Stimulated activated CD4-positive, alpha-beta T cell treated with anti-CD3 and anti-CD28 coated beads, Interleukin-15, amount 100 ng/mL, for 1 hour (primary cell): ENCODE measurements at places on chromosomes 4 and X.
A peak's percentile ranks its signal among the peaks of the same experiment; 100 is the strongest.

- DNase-seq, result no peak
Measured at GRCh38 chr4:3858765-3859388, 92.7 kb downstream of the ADRA2C start.

DNA sequence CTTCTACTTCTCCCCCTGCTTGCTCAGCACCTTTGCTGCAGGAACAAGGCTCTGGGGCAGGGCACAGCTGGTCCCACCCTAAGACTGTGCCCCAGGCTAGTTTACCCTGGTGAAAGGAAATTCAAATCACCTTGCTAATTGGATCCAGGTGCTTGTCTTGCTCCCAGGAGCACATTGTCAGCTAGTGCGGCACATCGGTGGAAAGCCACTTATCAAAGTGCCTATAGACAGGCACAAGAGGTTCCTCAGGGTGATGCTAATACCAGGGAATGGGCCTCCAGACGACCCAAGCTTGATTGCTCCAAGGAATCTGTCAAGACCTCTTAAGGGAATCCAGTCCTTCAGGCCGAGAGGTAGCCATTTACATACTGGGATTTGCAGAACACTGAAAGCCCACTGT, 64.5 kb upstream of the PRPS1 start:
- no peak for DNase-seq

DNA sequence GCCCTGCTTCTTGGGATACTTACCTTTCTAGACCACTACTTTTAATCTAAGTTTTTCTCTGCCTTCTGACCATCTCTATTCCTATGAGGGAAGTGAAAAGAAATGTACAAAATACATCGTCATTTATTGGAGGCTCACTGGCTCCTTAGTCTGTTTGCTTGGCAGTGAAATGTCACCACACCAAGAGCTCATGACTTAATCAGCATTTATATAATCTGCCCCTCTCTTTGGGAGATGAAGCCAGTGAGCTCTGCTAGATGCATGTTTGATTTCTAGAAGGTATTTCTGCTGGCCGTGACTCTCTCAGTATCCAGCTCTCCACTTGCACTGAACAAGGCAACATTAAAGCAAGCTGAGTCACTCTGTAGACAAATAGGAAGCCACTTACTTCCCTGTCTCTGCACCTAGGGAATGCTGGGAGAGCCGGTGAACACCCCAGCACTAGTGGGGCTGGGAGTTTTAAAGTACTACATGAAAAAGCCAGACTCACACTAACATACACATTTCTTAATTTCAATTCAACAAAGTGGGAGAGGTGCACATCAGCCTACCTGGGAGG, 79.1 kb downstream of the MID1IP1 start:
- no peak for DNase-seq

GRCh38 chrX:114582698-114583395, 1.0 kb upstream of the HTR2C start:
- DNase-seq, result no peak

DNA sequence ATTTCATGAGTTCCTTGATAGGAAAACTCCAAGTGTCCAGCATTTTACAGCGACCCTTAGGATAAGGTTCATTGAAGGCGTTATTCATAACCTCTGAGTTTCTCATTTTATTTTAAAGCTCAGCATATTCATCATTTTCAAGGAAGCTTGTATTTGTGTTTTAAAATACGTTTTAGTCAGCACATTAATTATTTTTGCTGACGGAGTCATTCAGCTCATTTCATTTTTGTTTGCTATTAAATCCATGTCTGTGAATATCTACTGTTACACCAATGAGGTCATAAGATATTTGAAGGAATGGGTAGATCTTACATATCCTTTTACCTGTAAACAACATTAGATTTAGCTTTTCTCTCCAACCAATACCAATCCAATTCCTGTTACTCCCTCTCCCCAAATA, 1766.3 kb upstream of the PCDH10 start:
- no peak for DNase-seq

GRCh38 chr4:105541420-105541819, 11.0 kb upstream of the ARHGEF38 start:
- no peak for DNase-seq

DNA sequence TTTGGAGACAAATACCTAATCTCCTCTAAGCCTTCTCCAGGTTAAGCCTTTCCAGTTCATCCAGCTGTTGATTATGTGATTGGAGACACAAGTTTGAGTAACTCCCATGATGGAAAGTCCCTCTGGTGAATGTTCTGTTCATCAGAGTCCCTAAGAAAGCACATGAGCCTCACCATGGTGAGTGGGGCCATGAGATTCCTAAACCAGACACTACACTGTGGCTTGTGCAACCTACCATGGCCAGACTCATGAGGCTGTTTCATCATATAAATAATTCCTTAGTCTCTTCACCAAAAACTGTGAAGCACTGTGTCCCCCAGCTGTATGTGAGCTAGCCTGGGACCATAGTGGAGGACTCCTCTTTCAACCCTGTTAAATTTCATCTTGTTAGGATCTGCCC, 14.4 kb downstream of the PKD2 start:
- DNase-seq, result no peak

DNA sequence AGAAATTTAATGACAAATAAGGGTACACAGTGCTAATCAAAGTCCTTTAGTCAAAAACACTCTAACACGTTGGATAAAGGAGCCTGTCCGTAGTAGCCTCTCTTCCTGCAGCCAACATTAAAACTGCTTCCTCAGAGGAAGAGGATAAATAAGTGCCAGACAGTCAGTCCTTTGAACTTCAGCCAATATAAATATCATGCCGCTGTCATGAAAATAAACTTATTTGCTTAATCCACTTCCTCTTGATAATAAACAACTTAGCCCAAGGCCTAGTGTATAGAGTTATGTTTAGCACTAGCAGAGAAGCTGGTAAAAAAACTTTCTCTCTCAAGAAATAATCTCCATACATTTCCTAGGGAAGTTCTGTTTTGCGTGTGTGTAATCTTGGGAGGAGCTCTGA, 196.7 kb downstream of the HS3ST1 start:
- DNase-seq, result no peak

DNA sequence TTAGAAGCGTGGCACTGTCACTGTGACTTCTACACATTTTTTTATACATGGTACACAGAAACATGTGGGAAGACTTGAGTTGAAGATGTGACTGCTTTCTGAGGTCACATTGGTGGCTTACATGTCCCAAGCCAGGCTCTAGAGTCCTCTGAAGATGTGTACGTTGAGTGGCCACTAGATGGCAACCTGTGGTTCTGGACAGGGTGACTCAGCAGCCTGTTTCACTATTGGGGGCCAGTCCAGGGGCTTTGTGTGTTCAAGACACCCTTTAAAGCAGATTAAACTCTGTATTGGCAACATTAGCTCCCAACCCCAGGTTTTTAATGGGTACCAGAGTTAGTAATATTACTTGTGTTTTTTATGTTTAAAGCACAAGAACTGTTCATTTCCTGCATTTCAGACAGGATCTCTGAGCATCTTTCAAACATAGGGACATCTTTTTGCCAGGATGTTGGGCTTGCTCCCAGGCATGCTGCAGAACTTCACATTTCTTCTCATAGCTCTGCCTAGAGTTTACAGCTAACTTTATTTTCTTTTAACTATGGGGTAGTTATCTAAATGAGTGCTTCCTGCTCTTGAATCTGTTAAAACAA, 53.0 kb downstream of the DCUN1D4 start:
- DNase-seq, result no peak

- no peak for DNase-seq
Measured at GRCh38 chr4:38396845-38397547, 267.0 kb upstream of the KLF3 start.

DNA sequence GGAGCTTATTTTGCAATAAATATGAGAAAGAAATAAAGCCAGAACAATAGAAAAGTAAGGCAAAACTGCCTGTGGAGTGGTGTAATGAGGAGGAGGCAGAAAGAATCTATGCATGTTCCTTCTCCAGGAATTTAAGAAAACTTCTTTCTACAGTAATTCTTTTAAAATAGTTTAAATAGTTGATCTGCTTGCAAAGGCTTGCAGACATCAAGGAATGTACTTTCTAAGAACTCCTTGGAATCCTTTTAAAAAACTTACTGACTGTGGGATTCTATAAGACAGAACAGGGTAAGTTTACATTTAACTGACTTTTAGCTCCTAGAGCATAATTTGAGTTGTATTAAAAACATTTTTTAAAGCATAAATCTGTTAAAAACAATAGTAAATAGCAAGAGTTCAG, 63.2 kb upstream of the ALB start:
- no peak for DNase-seq

- DNase-seq, result no peak
Measured at GRCh38 chr4:74045772-74046171, 7.3 kb upstream of the CXCL3 start.

GRCh38 chr4:47550899-47551548, 65.9 kb downstream of the ATP10D start:
- DNase-seq, result no peak

GRCh38 chr4:123257591-123257990, 139.0 kb upstream of the SPRY1 start:
- no peak for DNase-seq

GRCh38 chr4:8585721-8586212, 5.6 kb downstream of the GPR78 start:
- DNase-seq, result no peak

GRCh38 chr4:138050601-138051000, 191.5 kb downstream of the SLC7A11 start:
- no peak for DNase-seq

DNA sequence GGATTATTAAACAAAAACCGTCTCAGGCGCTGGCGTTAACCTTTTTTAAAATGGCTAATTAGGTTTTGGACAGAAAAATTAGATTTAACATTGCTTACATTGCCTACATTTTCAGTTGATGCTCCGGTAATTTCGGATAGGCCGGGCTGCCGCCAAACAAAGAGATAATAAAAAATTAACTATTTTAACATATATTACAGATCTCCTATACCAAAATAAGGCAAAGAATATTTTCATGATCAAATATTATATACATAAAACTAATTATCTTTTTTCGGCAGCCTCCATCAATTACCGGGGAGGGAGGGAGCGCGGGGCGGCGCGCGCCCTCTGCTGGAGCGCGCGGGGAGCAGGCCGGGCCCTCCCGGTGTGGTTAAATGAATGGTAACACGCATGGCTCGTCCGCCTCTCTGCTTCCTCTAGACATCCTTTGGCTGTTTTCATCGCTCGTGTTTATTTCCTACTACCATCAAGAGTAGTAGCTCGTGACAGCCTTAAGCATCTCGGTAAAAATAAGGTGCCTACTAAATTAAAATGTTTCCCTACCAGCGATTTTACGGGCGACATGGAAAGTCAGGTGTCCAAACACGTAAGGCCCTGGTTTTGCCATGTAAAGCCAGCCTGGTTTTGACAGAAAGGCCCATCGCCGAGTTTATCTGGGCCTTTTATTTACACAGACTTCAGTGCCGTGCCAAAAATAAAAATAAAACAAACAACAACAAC, 52.4 kb upstream of the TMEM33 start:
- DNase-seq, result peak; percentile 52

GRCh38 chr4:158139086-158139485, 33.7 kb downstream of the GASK1B start:
- no peak for DNase-seq

- DNase-seq, result no peak
Measured at GRCh38 chr4:174037631-174038030, 245.8 kb downstream of the FBXO8 start.

DNA sequence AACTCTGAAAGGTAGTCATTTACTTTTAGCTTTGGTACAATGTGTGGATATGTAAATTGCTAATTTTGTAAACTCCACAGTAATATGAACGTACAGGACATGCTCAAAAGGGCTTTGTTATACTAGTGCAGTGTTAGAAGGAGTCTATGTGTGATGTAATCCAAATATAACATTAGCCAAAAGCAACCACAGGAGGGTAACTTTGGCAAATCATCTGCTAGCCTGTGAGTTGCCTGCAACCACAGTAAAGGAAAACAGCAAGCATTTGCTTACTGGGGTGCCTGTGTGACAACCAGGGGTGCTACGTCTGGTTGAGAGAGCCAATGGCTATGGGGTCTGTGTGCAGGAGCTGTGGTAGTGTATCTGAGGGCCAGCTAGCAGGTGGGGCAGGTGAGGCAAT, 245.8 kb downstream of the ADAMTS3 start:
- DNase-seq, result no peak

GRCh38 chr4:59381591-59381990, 1818.5 kb upstream of the ADGRL3 start:
- no peak for DNase-seq

DNA sequence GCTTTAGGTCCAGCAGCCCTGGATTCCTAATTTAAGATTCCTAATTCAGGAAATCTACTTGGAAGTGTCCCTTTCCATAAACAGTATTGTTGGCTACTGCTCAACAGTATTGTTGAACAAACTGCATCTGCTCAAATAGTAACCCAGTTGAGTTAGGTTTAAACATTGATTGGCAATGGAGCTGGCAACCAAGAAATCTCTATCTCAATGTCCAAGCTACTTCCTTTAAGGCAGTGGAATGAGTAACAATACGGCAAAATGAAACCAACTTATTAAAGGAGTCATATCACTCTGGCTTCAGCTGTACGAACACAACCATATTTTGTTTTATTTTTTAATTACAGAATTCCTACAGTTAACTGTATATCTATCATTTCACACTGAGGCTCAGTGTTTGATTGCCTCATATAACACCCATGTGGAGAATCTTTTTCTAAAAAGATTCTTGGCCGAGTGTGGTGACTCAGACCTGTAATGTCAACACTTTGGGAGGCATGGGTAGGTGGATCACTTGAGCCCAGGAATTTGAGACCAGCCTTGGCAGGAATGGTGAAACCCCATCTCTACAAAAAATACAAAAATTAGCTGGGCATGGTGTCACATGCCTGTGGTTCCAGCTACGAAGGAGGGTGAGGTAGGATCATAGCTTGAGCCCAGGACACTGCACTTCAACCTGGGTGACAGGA, 71.7 kb upstream of the IL13RA1 start:
- no peak for DNase-seq

DNA sequence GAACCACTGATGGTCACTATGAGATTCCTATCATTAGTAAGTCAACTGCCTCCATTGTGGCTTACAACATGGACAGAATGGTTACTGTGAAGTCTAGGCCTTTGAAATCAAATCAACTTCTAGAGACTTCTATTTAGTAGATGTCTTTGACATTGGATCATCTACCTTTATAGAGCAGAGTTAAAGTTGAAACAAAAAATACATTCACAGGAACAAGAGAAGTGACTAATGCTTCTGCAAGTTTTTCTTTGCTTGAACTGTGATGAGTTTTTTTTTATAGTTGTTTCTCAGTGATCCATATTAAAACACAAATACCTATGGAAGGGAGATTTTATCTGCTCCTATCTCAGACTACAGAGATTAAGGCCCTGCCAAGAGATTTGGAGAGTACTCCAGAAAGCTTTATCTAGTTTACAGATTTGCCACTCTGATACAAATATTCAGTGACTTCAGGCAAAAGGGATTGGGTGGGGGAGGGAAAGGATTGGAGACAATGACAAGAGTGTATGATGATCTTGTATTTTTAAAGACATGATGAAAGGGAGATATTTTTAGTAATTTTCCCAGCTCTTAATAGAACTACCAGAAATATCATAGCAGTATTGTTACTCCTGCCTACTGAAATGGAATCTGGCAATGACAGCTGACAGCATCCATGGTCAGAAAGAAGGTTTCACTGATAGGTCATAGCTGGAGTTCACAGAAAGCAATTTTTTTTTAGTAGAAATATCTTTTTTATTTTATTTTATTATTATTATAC, 16.0 kb upstream of the EPGN start:
- DNase-seq, result no peak
